ENCODE measurements at places on chromosomes 1 and 21. TPM values are rescaled to one million over a fixed set of nuclear protein-coding genes. Genes with fewer than 3 reads are reported as not detected.

DNA sequence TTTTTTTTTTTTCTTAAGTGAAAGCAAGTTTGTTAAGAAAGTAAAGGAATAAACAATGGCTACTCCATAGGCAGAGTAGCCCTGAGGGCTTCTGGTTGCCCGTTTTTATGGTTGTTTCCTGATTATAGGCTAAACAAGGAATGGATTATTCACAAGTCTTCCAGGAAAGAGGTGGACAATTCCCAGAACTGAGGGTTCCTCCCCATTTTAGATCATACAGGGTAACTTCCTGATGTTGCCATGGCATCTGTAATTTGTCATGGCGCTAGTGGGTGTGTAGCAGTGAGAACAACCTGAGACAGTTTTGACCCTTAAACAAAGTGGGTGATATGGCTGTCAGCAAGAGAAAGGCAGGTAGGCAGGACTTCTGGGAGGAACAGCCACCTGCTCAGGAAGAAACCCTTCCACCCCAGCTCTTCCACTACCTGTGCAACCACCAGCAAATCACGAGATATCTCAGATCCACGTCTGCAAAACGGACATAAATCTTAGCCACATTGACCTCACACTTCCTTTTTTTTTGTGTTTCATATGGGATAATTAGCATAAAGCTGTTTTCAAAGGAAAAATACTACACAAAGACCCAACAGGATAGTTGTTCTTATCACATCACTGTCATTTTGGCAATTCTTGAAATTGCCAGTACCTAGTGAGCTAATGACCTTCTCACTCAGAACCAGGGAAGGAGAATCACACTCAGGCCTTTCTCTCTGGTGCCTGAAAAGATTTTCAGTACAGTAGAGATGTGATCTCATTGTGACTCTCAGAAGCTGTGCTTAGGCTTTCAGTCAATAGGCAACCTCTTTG lies 34.8 kb upstream of the DUSP10 start:
- peak overlapping the region; percentile 79 for H3K4me3 ChIP-seq
- peak overlapping the region; percentile 98 for H3K27ac ChIP-seq
- no peaks in the 10 kb centered on the region for H3K27me3 ChIP-seq
- peaks cover 10% of the 10 kb centered on the region for H3K36me3 ChIP-seq

- peaks cover 4% of the 10 kb centered on the region for H3K27me3 ChIP-seq
- H3K36me3 ChIP-seq, result no peaks in the 10 kb centered on the region
- H3K4me3 ChIP-seq, result no peak overlapping the region
- no peaks in the 10 kb centered on the region for H3K4me1 ChIP-seq
- no peak overlapping the region for H3K27ac ChIP-seq
- DNase-seq, result no peak
Observed at GRCh38 chr1:44012404-44012803, 18.9 kb downstream of the SLC6A9 start.

GRCh38 chr1:11044849-11045427 lies 2.1 kb downstream of the MASP2 start:
- H3K4me3 ChIP-seq, result no peak overlapping the region
- no peak for DNase-seq
- no peak overlapping the region for H3K27ac ChIP-seq
- H3K4me1 ChIP-seq, result no peaks in the 10 kb centered on the region

- no peak for DNase-seq
- H3K36me3 ChIP-seq, result peaks cover 2% of the 10 kb centered on the region
- no peak overlapping the region for H3K4me3 ChIP-seq
Observed at GRCh38 chr1:217135569-217135915, 412.3 kb upstream of the ESRRG start.

- H3K27ac ChIP-seq, result peak overlapping the region; percentile 35
- no peak overlapping the region for H3K4me3 ChIP-seq
- H3K27me3 ChIP-seq, result no peaks in the 10 kb centered on the region
- peaks cover 52% of the 10 kb centered on the region for H3K36me3 ChIP-seq
- DNase-seq, result no peak
Observed at GRCh38 chr1:206456577-206457370, 13.5 kb upstream of the IKBKE start.

GRCh38 chr1:202710070-202711045 lies at the start of gene SYT2:
TSS of gene SYT2 (minus strand) at chr1:202710454. CDS start at chr1:202605772, 104,682 bp downstream.
- peaks cover 78% of the 10 kb centered on the region for H3K27me3 ChIP-seq
- no peaks in the 10 kb centered on the region for H3K4me1 ChIP-seq
- no peak for DNase-seq
- H3K4me3 ChIP-seq, result no peak within 1 kb of the TSS
- H3K27ac ChIP-seq, result no peak within 1 kb of the TSS
- no peaks in the 10 kb centered on the region for H3K36me3 ChIP-seq

DNA sequence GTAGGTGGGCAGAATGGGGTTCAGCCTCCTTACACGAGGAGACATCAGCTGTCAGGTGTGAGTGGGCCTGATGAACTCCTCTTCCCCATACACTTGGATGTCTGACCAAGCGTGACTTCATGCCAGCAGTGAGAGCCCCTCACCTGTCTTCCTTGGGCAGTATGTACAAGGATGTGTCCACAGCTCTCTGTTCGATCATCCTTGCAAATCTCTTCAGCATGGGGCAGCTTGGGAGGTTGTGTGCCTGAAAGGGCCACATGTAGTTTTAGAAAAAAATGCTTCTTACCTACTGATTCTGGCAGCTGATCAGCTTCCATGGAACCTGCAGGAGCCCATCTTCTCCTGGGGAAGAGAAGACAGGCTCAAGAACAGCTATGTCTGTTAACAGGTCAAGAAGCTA lies 18.0 kb downstream of the ACP6 start:
- peaks cover 31% of the 10 kb centered on the region for H3K36me3 ChIP-seq
- peaks cover 24% of the 10 kb centered on the region for H3K4me1 ChIP-seq
- no peak for DNase-seq
- no peak overlapping the region for H3K4me3 ChIP-seq
- no peak overlapping the region for H3K27ac ChIP-seq

GRCh38 chr1:175129182-175129581 lies 61.5 kb downstream of the TNN start:
- H3K4me1 ChIP-seq, result no peaks in the 10 kb centered on the region
- H3K27ac ChIP-seq, result no peak overlapping the region
- H3K4me3 ChIP-seq, result no peak overlapping the region
- no peaks in the 10 kb centered on the region for H3K36me3 ChIP-seq
- H3K27me3 ChIP-seq, result peaks cover 8% of the 10 kb centered on the region

DNA sequence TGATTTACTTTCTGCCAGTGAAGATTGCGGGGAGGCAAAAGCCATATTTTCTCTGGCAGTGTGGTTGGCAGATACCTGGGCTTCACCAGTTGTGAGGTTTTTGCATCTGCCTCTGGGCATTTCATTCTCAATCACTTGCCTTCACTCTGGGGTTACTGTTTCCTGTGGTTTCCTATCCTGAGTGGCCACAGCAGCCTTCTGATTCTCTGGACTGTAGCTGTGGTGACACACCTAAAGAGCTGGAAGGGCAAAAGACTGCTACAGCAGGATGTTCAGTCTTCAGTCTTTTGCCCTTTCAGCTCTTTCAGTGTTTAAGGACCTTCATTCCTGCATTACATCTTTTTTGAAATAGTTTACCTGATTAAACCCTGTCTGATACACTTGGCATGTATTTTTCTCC lies 50.5 kb upstream of the GPR52 start:
- no peak overlapping the region for H3K4me3 ChIP-seq
- H3K36me3 ChIP-seq, result no peaks in the 10 kb centered on the region
- H3K27ac ChIP-seq, result no peak overlapping the region
- no peaks in the 10 kb centered on the region for H3K27me3 ChIP-seq
- no peak for DNase-seq

DNA sequence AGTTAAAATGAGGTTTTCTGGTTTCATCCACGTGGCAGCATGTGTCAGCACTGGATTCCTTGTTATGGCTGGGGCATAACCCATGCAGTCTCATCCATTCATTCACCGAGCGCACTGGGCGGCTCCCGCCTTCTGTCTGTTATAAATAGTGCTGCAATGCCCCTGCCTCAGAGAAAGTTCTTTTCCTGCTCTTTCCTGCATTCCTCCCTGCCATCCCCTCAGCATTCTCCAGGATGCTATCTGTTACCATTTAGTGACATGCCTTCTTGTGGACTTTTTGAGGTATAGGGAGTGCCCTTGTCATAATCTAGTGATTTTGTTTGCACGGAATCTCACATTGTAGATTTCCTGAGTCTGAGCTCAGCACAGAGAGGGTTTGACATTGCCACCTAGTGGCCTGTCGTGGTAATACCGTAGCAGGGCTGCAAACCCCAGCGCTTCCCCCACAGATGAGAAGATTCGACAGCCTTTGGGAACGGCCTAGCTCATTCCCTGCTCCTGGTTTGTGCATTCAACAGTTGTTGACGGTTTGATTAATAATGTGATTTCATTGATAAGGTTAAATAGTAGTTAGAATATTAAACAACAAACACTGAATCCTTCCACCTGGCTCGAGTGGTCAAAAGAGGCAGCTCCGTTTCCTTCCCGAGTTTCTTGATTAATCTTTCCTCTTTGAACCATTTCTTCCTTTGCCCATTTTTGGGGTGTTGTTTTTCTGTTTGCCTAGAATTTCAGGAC lies 46.3 kb downstream of the UMODL1 start:
- peaks cover 38% of the 10 kb centered on the region for H3K27me3 ChIP-seq
- no peak overlapping the region for H3K4me3 ChIP-seq
- DNase-seq, result peak; percentile 47
- no peak overlapping the region for H3K27ac ChIP-seq

DNA sequence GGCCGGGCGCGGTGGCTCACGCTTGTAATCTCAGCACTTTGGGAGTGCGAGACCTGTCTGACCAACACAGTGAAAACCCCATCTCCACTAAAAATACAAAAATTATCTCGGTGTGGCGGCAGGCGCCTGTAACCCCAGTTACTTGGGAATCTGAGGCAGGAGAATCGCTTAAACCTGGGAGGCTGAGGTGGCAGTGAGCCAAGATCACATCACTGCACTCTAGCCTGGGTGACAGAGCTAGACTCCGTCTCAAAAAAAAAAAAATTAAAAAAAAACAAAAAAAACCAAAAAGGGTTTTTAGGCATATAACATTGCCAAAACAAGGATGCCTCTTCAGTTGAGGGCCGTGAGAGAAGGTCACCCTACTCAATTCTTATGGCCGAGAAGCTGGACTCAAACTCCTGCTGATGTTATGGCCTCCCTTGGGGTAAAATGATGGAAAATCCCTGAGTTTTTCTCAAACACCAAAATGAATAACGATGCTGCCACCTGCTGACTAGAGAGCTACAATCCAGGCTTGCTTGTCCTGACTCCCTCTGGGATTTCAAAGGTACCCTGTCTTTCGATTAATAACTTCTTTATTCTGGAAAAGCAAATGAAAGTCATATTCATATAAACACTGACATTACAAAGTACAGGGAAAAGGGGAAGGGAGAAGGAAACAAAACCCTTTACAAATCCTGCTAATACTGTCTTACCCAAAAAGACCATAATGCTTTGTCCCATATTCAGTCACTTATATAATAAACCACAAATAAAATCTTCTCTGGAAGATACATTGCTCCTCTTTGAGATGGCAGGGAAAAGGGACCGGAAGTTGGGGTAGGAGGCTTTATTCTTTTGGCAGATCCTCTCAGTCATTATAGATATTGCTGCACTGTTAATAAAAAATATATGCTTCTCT lies 10.7 kb downstream of the RAB42 start:
- DNase-seq, result no peak
- H3K27ac ChIP-seq, result no peak overlapping the region
- peaks cover 21% of the 10 kb centered on the region for H3K36me3 ChIP-seq
- H3K4me3 ChIP-seq, result no peak overlapping the region
- peaks cover 23% of the 10 kb centered on the region for H3K4me1 ChIP-seq

- no peak overlapping the region for H3K4me3 ChIP-seq
- no peaks in the 10 kb centered on the region for H3K4me1 ChIP-seq
- no peak overlapping the region for H3K27ac ChIP-seq
- DNase-seq, result no peak
Observed at GRCh38 chr1:3834701-3835100, 22.3 kb downstream of the CEP104 start.

DNA sequence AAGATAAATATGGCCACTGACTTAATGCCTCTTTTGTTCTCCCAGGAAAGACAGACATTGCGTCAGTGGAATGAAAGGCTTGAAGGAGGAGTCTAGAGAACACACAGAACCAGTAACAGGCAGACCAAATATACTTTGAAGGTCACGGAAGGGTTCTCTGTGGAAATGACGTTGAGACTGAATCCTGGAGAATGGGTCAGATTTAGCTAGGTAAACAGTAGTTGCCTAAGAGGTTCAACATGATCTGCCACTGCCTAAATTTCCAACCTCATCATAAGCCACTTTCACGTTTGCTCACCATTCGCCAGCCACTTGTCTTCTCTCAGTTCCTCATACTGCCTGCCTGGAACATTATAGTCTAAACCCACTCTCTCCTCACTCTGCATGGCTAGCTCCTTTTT lies 20.5 kb downstream of the PLA2G4A start:
- no peak overlapping the region for H3K27ac ChIP-seq
- no peaks in the 10 kb centered on the region for H3K36me3 ChIP-seq
- H3K4me1 ChIP-seq, result no peaks in the 10 kb centered on the region
- H3K4me3 ChIP-seq, result no peak overlapping the region
- no peaks in the 10 kb centered on the region for H3K27me3 ChIP-seq
- DNase-seq, result no peak

The SLC6A9 gene
- 7.4 TPM for total RNA-seq

The COL8A2 gene
- 0.08 TPM for total RNA-seq

The CASQ2 gene
- total RNA-seq, result not detected

The ACKR1 gene
- total RNA-seq, result not detected

The TFAP2E gene
- total RNA-seq, result 0.47 TPM

The B3GALNT2 gene
- total RNA-seq, result 20.3 TPM

The CD1D gene
- not detected for total RNA-seq

Measured in activated T-helper 1 cell treated with anti-CD3 and anti-CD28 coated beads, Interleukin-12 subunit alpha, Interleukin-12 subunit beta, Interleukin-2, Interleukin-4 antibody, amounts not matched to agents 30 ng/mL and 10 ng/mL and 1 ng/mL, durations not matched to agents 14 hours and 24 hours and 36 hours (primary cell).